ENCODE measurements at places on chromosomes 3 and 15. TPM values are rescaled to one million over a fixed set of nuclear protein-coding genes. Genes with fewer than 3 reads are reported as not detected.

SENP7 gene
- total RNA-seq = 29.1 TPM

CMC1 gene
- 31.0 TPM for total RNA-seq

CHRM5 gene
- not detected for total RNA-seq

LRRC49 gene
- not detected for total RNA-seq

TMEM266 gene
- total RNA-seq = not detected

MST1R gene
- total RNA-seq = 0.58 TPM

LRRK1 gene
- total RNA-seq = 0.39 TPM

SLITRK3 gene
- total RNA-seq = not detected

PP2D1 gene
- total RNA-seq = not detected

GP9 gene
- not detected for total RNA-seq

SPINK8 gene
- not detected for total RNA-seq

MYEF2 gene
- 29.3 TPM for total RNA-seq

DAZL gene
- not detected for total RNA-seq

DNA sequence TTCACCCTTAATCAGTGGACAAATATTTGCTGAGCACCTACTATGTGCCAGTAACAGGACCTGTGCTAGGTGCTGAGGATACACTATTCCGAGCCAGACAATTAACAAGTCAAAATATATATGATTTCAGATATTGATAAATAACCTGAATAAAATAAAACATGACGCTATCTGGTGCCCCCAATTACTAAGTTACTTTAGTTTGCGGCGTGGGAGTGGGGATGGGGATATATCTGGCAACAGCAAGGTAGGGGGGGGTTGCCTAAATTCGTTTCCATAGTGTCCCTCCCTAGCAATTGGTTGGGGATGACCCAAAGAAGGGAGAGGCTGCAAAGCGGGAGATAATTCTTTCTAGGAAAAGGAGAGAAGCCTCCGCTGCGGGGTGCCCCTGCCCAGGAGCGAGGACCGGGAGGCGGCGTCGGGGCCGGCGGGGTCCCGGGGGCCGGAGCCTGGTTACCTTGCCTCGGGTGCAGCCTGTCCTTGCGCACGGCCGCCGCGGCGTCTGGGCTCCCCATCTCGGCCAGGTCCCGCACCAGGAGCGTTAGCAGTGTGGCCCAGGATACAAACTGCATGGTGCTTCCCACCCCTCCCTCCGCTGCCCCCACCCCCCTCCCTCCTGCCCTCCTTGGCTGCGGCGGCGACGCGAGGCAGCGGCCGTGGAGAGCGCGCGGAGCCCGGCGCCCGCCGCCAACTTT is 567 bp downstream of the ADAMTS9 start:
- DNase-seq = no peak

GRCh38 chr3:44272191-44272590 is 30.5 kb downstream of the TOPAZ1 start:
- DNase-seq = no peak

GRCh38 chr15:96474231-96474664 is 143.7 kb downstream of the NR2F2 start:
- DNase-seq = no peak

DNA sequence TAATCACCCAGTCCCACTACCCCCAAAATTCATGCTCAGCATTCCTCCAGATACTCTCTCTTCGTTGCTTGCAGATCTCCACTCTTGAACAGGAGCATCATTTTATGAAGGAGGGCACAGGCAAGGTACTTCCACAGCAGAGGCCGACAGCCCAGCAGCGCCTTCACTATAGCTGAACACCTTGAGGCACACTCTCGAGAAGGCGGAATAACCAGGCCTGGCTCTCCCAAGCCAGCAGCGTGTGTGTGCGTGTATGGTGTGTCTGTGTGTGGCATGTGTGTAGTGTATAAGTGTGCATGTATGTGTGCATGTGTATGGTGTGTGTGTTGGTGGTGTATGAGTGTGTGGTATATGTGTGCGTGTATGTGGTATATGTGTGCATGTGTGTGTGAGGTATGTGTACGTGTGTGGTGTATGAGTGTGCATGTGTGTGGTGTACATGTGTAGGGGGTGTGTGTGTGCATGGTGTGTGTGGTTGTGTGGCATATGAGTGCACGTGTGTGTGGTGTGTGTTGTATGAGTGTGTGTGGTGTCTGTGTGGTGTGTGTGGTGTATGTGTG is 161.8 kb downstream of the XXYLT1 start:
- DNase-seq = no peak

GRCh38 chr3:45507820-45508317 is 86.7 kb upstream of the LIMD1 start:
- peak; percentile 20 for DNase-seq

DNA sequence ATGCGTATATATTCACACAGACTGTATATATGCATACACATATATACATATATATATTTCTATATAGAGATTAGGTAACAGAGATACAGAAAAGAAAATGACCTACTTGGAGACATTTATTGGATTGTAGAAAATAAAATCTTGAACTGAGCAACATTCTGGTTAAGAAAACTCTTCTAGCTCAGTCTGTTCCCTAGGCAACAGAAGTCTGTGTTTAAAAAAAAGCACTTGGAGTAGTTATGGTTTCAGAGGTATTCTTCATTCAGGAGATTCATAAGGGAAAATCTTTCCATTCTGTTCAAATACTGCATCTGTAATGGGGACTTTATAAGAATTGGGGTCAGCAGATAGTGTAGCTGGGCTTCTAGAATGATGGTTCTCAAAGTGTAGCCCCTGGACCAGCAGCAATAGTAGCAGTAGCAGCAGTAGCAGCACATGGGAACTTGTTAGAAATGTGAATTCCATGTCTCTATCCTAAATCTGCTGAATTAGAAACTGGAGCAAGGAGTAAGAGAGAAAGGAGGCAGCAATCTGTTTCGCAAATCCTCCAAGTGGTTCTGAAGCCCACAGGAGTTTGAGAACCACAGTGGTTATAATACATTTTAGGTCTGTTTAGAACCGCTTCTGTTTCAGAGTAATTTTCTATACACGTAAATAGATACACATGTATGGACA is 112.8 kb upstream of the TMEM108 start:
- DNase-seq = no peak

- no peak for DNase-seq
Observed at GRCh38 chr3:179404307-179404706, 47.0 kb downstream of the GNB4 start.

DNA sequence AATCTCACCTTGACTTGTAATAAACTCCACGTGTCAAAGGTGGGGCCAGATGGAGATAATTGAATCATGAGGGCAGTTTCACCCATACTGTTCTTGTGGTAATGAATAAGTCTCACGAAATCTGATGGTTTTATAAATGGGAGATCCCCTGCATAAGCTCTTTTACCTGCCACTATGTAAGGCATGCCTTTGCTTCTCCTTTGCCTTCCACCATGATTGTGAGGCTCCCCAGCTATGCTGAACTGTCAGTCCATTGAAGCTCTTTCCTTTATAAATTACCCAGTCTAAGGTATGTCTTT is 45.5 kb downstream of the SUCNR1 start:
- DNase-seq = no peak

GRCh38 chr3:61634678-61635077 is 73.3 kb downstream of the PTPRG start:
- no peak for DNase-seq

GRCh38 chr15:73892446-73893226 is 19.3 kb downstream of the TBC1D21 start:
- DNase-seq = no peak

DNA sequence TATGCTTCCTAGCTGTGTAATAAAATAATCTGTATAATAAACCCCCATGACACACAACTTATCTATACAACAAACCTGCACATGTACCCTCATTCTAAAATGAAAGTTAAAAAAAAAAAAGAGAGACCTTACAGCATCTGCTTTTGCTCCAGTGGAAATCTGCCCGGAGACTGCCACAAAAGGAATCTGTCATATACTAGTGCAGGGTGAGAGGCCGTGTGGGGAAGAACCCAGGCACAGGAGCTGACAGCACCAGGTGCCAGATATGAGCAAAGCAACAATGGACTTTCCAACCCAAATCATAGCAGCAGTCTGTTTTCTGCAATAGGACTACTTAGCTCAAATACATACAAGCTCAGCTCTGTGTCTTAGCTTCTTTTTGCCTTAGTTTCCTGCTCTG is 346.5 kb downstream of the ROBO1 start:
- no peak for DNase-seq

DNA sequence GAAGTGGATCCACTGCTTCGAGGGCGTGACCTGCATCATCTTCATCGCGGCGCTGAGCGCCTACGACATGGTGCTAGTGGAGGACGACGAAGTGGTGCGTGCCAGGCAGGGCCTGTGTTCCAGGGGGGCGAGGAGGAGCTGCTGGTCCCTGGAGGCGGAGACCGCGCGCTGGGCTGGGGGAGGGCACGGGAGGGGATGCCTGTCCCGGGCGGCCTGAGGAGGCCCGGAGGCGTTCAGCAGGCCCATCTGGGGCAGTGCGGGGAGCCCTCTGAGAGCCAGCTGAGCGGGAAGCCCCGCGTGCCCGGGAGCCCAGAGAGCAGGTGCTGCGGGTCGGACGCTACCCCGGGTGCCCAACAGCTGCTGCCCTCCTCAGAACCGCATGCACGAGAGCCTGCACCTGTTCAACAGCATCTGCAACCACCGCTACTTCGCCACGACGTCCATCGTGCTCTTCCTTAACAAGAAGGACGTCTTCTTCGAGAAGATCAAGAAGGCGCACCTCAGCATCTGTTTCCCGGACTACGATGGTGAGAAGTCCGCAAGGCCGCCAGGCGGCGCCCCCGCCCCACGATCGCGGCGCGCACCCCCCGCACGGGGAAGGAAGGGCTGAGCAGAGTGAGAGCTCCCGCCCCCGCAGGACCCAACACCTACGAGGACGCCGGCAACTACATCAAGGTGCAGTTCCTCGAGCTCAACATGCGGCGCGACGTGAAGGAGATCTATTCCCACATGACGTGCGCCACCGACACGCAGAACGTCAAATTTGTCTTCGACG is 2.9 kb downstream of the GNAT1 start:
- DNase-seq = peak; percentile 77

DNA sequence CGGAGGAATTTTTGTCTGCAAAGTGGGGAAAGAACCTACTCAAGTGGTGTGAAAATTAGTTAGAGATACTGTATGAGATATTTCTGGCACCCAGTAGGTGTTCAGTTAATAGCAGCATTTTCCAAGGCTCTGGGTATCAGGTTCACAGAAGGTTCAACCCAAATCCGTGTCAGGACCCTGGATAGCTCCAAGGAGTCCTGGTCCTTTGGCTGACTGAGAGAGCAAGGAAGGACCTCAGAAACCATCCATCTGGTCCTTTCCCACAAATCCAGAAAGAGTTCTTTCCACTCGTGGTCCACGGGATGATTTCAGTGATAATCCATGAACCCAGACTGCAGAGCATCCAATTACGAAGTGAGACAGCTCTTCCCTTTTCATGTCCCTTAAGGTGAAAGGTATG is 51.4 kb downstream of the SLC6A11 start:
- no peak for DNase-seq

Measured in CD8-positive, alpha-beta T cell (primary cell).